ENCODE measurements at places on chromosomes 16 and 17. TPM values are rescaled to one million over a fixed set of nuclear protein-coding genes. Genes with fewer than 3 reads are reported as not detected.

Gene CD7
- 0.06 TPM for polyA plus RNA-seq

Gene TM4SF5
- not detected for polyA plus RNA-seq

Gene CHRNE
- polyA plus RNA-seq = 0.18 TPM

Gene KRTAP2-1
- polyA plus RNA-seq = not detected

Gene NLRC3
- polyA plus RNA-seq = not detected

Gene TBX6
- 0.04 TPM for polyA plus RNA-seq

Gene CACNG4
- polyA plus RNA-seq = 0.02 TPM

Gene TMEM204
- polyA plus RNA-seq = 42.4 TPM

Gene STX1B
- 1.6 TPM for polyA plus RNA-seq

Gene C17orf67
- 0.50 TPM for polyA plus RNA-seq

Gene KRT23
- polyA plus RNA-seq = 0.09 TPM

Gene METTL16
- 12.9 TPM for polyA plus RNA-seq

Gene FNDC8
- not detected for polyA plus RNA-seq

Gene ANKFN1
- polyA plus RNA-seq = 0.06 TPM

Gene HBZ
- polyA plus RNA-seq = not detected

Gene CRHR1
- polyA plus RNA-seq = not detected

Gene NPIPB6
- 0.34 TPM for polyA plus RNA-seq

Gene KRTAP2-2
- polyA plus RNA-seq = 0.16 TPM

Gene SETD1A
- 1.4 TPM for polyA plus RNA-seq

Gene DOC2B
- polyA plus RNA-seq = not detected

Gene ENKD1
- polyA plus RNA-seq = 7.6 TPM

Gene DHX8
- polyA plus RNA-seq = 40.0 TPM

Gene C17orf78
- polyA plus RNA-seq = not detected

Gene KCNG4
- not detected for polyA plus RNA-seq

Gene IKZF3
- not detected for polyA plus RNA-seq

Gene TBC1D3C
- polyA plus RNA-seq = not detected

Gene BRICD5
- 1.7 TPM for polyA plus RNA-seq

Gene KRT28
- polyA plus RNA-seq = not detected

Gene KRTAP9-2
- polyA plus RNA-seq = not detected

Gene KRT20
- not detected for polyA plus RNA-seq

Gene MYO15B
- 0.72 TPM for polyA plus RNA-seq

Gene KRTAP2-3
- polyA plus RNA-seq = 1.4 TPM

Gene NHERF2
- 62.1 TPM for polyA plus RNA-seq

Gene KRT39
- not detected for polyA plus RNA-seq

Gene SSTR5
- polyA plus RNA-seq = not detected

Gene RBBP6
- polyA plus RNA-seq = 11.7 TPM

Gene KRTAP4-4
- polyA plus RNA-seq = not detected

Gene CDR2L
- polyA plus RNA-seq = 12.5 TPM

Gene PHKB
- polyA plus RNA-seq = 67.5 TPM

Gene TEX14
- 0.01 TPM for polyA plus RNA-seq

Gene MBTPS1
- polyA plus RNA-seq = 89.7 TPM

Gene KRT27
- not detected for polyA plus RNA-seq

Data from BJ (cell line).